ENCODE measurements at places on chromosomes 3 and 15. TPM values are rescaled to one million over a fixed set of nuclear protein-coding genes. Genes with fewer than 3 reads are reported as not detected.

GRCh38 chr15:71447328-71448250 lies 332.3 kb downstream of the THSD4 start:
- DNase-seq: no peak
- no peaks in the 10 kb centered on the region for H3K36me3 ChIP-seq
- no peak overlapping the region for H3K4me3 ChIP-seq
- H3K4me1 ChIP-seq: peaks cover 31% of the 10 kb centered on the region
- no peaks in the 10 kb centered on the region for H3K27me3 ChIP-seq

DNA sequence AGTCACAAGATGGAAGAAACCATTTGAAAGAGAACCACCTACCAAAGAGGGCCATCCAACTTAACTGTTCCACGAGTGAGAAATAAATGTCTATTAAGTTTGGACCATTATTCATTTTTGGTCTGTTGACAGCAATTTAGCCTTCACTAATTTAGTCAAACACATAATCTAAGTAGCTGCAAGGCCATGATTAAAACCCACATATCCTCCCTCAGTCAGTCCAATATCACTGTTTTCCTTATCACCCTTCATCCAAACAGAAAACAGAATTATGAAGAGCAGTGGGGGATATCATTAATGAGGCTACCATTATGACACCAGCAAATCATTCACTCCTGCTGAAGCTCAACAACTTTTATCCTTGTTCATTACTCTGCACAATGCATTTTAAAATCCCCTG lies 52.0 kb downstream of the PIK3CB start:
- H3K4me3 ChIP-seq: no peak overlapping the region
- H3K27ac ChIP-seq: no peak overlapping the region
- H3K4me1 ChIP-seq: no peaks in the 10 kb centered on the region
- H3K36me3 ChIP-seq: no peaks in the 10 kb centered on the region
- H3K27me3 ChIP-seq: no peaks in the 10 kb centered on the region

GRCh38 chr15:52348056-52348745 lies 52.6 kb upstream of the MYO5C start:
- H3K4me1 ChIP-seq: peaks cover 1% of the 10 kb centered on the region
- no peaks in the 10 kb centered on the region for H3K27me3 ChIP-seq
- H3K36me3 ChIP-seq: no peaks in the 10 kb centered on the region
- DNase-seq: no peak
- H3K4me3 ChIP-seq: no peak overlapping the region
- H3K27ac ChIP-seq: no peak overlapping the region

- H3K4me1 ChIP-seq: no peaks in the 10 kb centered on the region
- no peak for DNase-seq
- no peak overlapping the region for H3K27ac ChIP-seq
- no peak overlapping the region for H3K4me3 ChIP-seq
- no peaks in the 10 kb centered on the region for H3K27me3 ChIP-seq
- no peaks in the 10 kb centered on the region for H3K36me3 ChIP-seq
These were observed 605.6 kb downstream of the AGBL1 start for GRCh38 chr15:86685263-86685662.

- H3K4me1 ChIP-seq: peaks cover 6% of the 10 kb centered on the region
- no peaks in the 10 kb centered on the region for H3K36me3 ChIP-seq
- no peaks in the 10 kb centered on the region for H3K27me3 ChIP-seq
- no peak for DNase-seq
- H3K4me3 ChIP-seq: no peak overlapping the region
These were observed 3.0 kb upstream of the KLF15 start for GRCh38 chr3:126360046-126360713.

DNA sequence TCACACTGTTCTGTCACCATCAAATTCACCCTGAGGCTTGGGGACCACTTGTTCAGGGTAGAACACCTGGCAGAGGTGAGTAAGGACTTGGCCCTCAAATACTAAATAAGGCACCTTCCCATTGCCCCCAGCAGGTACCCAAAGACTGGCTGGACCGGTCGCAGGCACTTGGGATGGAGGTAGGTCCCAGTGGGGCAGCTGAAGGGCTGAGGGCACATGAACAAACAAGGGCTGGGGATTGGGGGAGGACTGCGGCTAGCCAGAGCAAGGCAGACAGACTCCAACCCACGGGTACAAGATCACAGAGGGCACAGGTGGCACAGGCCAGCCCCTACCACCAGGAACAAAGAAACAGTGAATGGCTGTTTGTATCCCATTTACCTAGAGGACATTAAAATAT lies 1.9 kb downstream of the MRPS25 start:
- no peaks in the 10 kb centered on the region for H3K27me3 ChIP-seq
- H3K27ac ChIP-seq: peak overlapping the region; percentile 3
- H3K36me3 ChIP-seq: peaks cover 10% of the 10 kb centered on the region
- H3K4me3 ChIP-seq: no peak overlapping the region
- peaks cover 16% of the 10 kb centered on the region for H3K4me1 ChIP-seq
- DNase-seq: no peak

DNA sequence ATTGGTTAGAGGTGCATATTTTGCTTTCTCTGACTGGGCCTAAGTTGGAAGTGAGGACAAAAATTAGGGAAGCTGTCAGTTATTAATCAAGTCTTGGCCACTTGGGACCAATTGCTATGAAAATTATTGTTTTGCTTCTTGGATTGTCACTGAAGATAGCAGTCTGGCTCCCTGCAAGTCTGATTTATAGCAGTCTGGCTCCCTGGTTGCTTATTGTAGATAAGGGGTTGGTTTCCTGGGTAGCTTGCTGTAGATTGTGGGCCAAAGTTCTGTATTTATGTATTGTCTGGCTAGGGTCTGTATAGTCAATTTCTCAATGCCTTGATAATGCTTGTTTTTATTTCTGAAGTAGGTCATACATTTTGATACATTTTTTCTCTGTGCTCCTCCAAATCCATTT lies 13.3 kb upstream of the DRD3 start:
- no peaks in the 10 kb centered on the region for H3K4me1 ChIP-seq
- H3K36me3 ChIP-seq: no peaks in the 10 kb centered on the region
- no peak for DNase-seq
- H3K4me3 ChIP-seq: no peak overlapping the region
- no peak overlapping the region for H3K27ac ChIP-seq

GRCh38 chr3:70608434-70608833 lies 296.0 kb upstream of the MDFIC2 start:
- H3K27me3 ChIP-seq: no peaks in the 10 kb centered on the region
- no peak overlapping the region for H3K27ac ChIP-seq
- no peak overlapping the region for H3K4me3 ChIP-seq
- no peak for DNase-seq
- no peaks in the 10 kb centered on the region for H3K36me3 ChIP-seq
- no peaks in the 10 kb centered on the region for H3K4me1 ChIP-seq

- H3K4me1 ChIP-seq: peaks cover 4% of the 10 kb centered on the region
- H3K27ac ChIP-seq: no peak overlapping the region
- no peak for DNase-seq
- no peak overlapping the region for H3K4me3 ChIP-seq
- no peaks in the 10 kb centered on the region for H3K27me3 ChIP-seq
These were observed 23.7 kb upstream of the PCOLCE2 start for GRCh38 chr3:142912402-142913172.

DNA sequence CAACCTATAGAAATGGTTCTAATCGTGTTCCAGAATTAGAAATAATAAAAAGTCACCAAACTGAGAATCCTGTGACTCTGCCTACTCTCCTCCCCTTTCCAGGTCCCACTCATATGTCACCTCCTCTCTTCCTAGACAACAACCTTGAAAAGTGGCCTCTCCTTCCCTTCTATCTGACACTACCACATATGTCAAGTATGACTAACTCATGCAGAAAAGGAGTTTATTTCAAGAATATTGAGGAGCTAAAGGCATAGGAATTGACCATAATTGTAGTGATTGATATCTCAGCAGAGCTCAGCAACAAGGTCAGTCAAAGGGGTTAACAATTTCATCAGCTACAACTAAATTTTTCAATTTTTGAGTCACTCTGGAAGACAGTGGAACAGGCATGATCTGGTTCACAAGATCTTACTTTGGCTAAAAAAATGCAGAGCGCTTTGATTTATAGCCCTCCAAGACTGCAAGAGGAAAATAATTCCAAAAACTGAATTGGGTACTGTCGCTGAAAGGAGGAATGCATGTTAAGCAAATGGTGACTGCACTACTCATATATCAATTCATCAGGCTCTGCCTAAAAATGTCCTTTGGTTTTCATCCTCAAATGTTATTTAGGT lies 160.6 kb upstream of the ARHGEF26 start:
- H3K27me3 ChIP-seq: no peaks in the 10 kb centered on the region
- DNase-seq: no peak
- no peaks in the 10 kb centered on the region for H3K4me1 ChIP-seq
- no peak overlapping the region for H3K27ac ChIP-seq

DNA sequence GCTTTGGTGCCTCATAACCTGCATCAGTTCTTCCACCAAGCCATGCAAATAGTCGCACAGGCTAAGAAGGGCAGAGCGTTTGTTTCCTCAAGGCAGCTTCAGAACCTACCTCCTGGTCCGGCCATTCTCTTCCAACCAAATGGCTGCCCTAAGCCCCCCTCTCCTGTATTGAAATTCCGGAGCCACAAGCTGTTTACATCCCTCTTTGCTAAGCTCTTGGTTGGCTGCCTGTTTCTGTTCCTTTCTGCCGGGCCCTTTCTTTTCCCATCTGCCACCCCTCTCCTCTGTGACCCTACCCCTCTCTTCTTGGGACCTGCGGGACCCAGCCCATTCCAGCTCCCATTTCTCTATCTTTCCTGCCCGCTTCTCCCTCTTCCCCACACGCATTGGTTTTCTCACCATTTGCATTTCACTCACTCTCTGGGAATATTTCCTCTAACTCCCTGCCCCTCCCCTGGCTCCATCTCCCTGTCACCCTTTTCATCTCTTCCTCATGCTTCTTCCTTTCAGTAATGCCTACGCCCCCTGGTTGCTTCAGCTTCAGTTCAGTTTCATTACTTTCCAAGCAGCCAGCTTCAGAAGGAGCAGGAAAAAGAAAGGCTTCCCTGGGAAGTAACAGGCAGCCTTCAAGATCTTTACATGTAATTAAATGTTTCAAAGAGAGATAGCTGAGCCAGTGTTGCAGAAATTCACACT lies 113.5 kb downstream of the RAB11A start:
- H3K36me3 ChIP-seq: no peaks in the 10 kb centered on the region
- no peak overlapping the region for H3K4me3 ChIP-seq
- H3K27ac ChIP-seq: no peak overlapping the region
- no peak for DNase-seq

- H3K27ac ChIP-seq: no peak overlapping the region
- H3K4me1 ChIP-seq: no peaks in the 10 kb centered on the region
- DNase-seq: no peak
- peaks cover 58% of the 10 kb centered on the region for H3K36me3 ChIP-seq
- no peaks in the 10 kb centered on the region for H3K27me3 ChIP-seq
These were observed 9.9 kb downstream of the RFT1 start for GRCh38 chr3:53120336-53120735.

- H3K27ac ChIP-seq: no peak overlapping the region
- H3K4me1 ChIP-seq: no peaks in the 10 kb centered on the region
- no peak overlapping the region for H3K4me3 ChIP-seq
- no peaks in the 10 kb centered on the region for H3K27me3 ChIP-seq
- DNase-seq: no peak
- H3K36me3 ChIP-seq: no peaks in the 10 kb centered on the region
These were observed 963 bp downstream of the GRAMD1C start for GRCh38 chr3:113839551-113839950.

DNA sequence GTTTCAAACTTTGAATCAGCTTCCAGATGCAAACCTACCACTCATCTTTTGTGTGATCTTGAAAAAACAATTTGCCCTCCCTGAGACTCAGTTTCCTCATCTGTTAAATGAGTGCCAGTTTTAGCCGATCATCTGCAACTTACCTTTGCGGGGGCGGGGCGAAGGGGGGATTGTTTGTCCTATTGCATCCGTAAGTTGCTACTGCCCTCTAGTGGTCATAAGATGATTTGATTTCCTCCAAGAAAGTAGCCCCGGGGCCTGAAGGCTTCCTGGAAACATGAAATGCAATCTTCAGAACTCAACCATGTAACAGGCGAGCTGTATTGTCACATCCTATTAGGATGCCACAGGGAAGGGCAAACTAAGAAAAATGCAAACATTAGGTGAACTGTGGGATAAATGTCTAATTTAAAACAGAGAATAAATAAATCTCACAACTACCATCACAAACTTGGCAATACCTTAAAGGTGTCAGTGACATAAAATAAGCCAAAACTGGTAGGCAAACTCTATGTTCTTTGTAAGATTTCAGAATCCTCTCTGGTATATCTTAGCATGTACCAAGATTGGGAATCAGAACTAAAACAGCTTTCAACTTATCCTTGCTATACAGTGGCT lies 63.5 kb upstream of the CLDN18 start:
- H3K4me1 ChIP-seq: no peaks in the 10 kb centered on the region
- DNase-seq: peak; percentile 36
- no peak overlapping the region for H3K27ac ChIP-seq
- no peaks in the 10 kb centered on the region for H3K27me3 ChIP-seq
- H3K36me3 ChIP-seq: no peaks in the 10 kb centered on the region
- H3K4me3 ChIP-seq: no peak overlapping the region

GRCh38 chr15:38961931-38962330 lies 397.3 kb upstream of the RASGRP1 start:
- no peaks in the 10 kb centered on the region for H3K27me3 ChIP-seq
- H3K27ac ChIP-seq: no peak overlapping the region
- H3K36me3 ChIP-seq: no peaks in the 10 kb centered on the region
- no peak for DNase-seq

- no peaks in the 10 kb centered on the region for H3K27me3 ChIP-seq
- no peak overlapping the region for H3K27ac ChIP-seq
- H3K36me3 ChIP-seq: no peaks in the 10 kb centered on the region
- H3K4me3 ChIP-seq: no peak overlapping the region
These were observed 28.3 kb downstream of the POLR2M start for GRCh38 chr15:57734860-57735259.

DNA sequence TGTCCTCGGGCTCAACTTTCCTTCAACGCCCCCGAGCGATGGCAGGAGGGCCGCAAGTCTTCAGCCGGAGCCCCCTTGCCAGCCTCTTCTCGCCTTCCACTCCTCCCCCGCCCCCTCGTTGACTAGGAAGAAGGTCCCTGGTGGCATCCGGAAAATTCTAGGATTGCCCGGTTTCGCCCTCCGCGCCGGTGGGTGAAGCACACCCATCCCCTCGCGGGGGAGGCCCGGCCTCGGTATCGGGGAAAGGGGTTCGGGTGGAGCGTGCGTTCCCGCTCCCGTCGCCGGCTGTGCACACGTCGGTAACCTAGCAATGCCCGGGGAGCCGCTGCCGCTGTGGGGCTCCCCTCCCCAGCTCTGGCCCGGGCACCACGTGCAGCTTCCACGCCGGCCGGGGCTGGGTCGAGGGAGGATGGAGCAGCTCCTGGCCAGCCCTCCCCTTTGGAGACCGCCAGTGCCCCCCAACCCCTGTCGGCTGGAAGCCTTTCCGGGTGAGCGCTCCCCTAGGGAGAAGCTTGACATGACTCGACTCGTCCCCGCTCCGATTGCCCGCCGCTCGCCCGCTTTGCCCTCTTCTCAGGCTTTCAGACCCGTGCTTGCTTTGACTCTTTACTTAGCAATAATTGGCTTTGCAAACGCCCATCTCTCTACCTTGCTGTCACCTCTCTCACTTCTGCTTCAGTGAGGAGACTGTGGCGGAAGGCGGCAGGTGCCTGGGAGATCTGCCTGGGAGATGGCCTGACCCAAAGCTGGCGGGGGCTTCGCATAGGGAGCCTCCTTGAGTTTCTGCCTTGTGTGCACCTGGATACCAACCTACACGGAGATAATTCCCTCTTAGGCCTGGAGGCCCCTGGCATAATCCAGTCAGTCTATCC lies 1.3 kb downstream of the CACNA1D start:
- no peaks in the 10 kb centered on the region for H3K36me3 ChIP-seq
- peak overlapping the region; percentile 80 for H3K4me3 ChIP-seq
- H3K27me3 ChIP-seq: no peaks in the 10 kb centered on the region
- H3K4me1 ChIP-seq: peaks cover 24% of the 10 kb centered on the region

Gene MUC20
- 6.0 TPM for polyA plus RNA-seq

Gene SNX22
- polyA plus RNA-seq: 3.7 TPM

Gene ZNF385D
- polyA plus RNA-seq: 0.08 TPM

Gene ESYT3
- polyA plus RNA-seq: 0.07 TPM

Gene ATP13A5
- 0.21 TPM for polyA plus RNA-seq

Gene MEX3B
- not detected for polyA plus RNA-seq

Gene ERICH6
- polyA plus RNA-seq: not detected

Gene NEK10
- polyA plus RNA-seq: not detected

Gene CILP
- 0.52 TPM for polyA plus RNA-seq

All from liver (tissue), 10 donors.